HuH-7 (cell line): ENCODE measurements at places on chromosomes 5 and 9.

DNA sequence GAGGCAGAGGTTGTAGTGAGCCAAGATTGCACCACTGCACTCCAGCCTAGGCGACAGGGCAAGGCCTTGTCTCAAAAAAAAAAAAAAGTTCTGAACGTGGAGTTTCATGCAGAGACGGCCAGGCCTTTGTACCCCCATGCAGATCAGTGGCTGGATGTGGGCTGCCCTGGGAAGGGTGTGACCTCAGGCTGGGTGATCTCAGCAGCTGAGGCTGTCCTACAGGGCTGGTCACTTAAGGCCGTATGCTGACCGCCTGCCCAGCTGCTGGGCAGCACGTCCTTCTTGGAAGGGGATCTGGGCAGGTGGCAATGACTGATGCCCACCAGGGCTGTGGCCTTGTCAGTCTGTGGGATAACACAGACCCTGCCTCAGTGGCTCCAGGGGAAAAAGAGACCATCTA lies 37.2 kb upstream of the GRHPR start:
- no peak for DNase-seq

- no peak for DNase-seq
These were observed 74.7 kb downstream of the NTRK2 start for GRCh38 chr9:84744195-84744594.

DNA sequence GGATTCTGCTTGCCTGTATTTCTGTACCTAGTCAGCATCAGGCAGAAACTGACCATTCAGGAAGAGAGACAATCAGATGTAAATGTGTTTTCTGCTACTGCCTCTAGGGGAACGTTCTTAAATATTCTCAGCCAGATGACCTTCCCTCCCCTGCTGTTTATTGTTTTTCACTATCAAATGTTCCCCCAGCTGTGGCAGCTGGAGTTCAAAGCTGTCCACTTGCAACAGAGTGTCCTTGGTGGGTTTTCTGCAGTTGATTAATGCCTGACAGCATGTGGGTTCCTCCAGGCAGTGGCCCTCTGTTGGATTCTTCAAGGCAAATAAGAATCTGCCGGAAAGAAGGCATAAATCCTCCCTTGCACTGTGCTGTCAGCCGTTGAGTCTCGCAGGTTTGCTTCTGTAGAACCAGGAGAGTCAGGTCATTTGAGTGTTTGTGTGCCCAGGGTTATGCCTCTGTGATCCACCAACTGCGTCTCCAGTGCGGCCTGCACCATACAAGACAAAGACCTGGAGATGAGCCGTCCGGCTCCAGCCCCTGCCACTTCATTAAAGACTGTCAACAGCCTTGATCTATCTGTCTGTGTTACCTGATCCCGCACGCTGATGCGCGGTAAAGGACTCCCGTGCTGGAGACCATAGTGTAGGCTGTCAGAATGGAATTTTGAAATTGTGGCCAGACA lies 203.4 kb downstream of the GADD45G start:
- DNase-seq = no peak

GRCh38 chr5:135318037-135318436 lies 81.0 kb downstream of the MACROH2A1 start:
- DNase-seq = no peak

DNA sequence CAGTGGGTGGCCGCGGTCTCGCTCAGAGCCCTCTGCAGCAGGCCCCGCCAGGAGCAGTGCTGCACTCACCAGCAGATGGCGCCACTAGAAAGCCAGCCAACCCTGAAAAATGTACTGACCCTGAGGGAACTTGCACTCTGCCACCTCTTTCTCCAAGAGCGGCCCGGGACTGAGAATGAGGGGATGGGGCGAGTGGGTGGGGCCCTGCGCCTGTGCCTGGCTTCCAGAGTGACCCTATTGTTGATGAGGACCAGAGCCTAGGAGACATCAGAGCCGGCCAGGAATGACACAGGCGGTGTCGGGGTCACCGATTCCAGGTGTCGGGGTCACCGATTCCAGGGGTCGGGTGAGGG lies 2.9 kb upstream of the IL17B start:
- peak; percentile 94 for DNase-seq

DNA sequence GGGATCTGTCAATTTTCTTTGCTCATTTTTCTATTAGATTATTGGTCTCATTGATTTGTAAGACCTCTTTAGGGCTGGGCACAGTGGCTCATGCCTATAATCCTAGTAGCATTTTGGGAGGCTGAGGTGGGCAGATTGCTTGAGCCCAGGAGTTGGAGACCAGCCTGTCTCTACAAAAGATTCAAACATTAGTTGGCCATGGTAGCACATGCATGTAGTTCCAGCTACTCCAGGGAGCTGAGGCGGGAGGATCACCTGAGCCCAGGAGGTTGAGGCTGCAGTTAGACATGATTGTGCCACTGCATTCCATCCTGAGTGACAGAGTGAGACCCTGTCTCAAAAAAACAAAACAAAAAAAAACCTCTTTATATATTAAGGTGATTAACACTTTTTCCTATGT lies 6.4 kb upstream of the SHROOM1 start:
- DNase-seq = no peak
